ENCODE measurements at places on chromosomes 12 and 14.

DNA sequence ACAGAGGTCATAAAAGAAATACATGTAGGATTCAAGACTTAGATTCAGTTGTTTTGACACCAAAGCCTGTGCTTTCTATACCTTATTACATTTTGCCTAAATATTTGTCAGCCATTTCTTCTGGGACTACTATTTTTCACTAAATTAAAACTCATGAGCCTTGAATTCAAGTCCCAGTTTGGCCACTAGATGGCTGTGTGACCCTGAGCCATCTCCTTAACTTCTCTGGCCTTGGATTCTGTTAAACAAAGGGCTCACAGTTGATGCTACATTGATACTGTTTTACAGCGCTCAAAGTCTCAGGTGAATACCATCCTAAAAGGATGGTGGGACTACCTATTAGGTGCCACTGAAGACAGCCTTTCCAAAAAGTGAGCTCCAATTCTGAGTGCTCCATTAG, 39.6 kb upstream of the CCDC198 start:
- no peak for DNase-seq

DNA sequence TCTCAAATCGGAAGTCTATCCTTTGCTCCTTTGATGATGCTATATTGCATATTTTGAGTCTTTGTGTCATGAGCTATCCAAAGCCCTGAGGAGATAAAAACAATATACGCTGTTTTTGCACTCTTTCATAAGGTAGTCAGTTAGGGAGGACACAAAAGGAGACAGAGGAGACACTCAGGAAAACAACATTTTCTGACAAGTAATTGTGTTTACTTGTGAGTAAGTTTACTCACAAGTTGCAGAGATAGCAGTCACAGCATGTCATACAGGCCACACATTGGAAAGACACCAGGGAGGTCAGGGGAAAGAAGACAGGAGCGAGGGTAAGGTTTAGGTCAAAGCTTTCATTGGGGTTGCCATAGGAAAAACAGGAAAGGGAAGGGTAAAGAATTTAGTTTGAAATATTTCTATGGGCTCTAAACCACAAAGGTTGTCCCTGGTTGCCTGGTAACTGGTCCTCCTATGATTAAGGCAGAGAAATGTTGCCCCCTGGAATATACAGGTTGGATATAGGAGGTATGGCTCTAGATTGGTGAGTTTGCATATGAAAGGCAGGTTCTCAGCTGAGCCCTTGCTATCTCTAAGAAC, 7.4 kb upstream of the GABARAPL1 start:
- peak; percentile 84 for DNase-seq

GRCh38 chr12:47730341-47730744, 5.1 kb upstream of the ENDOU start:
- DNase-seq = peak; percentile 42

- DNase-seq = no peak
These were observed 104.7 kb downstream of the RFLNA start for GRCh38 chr12:124399622-124400021.

DNA sequence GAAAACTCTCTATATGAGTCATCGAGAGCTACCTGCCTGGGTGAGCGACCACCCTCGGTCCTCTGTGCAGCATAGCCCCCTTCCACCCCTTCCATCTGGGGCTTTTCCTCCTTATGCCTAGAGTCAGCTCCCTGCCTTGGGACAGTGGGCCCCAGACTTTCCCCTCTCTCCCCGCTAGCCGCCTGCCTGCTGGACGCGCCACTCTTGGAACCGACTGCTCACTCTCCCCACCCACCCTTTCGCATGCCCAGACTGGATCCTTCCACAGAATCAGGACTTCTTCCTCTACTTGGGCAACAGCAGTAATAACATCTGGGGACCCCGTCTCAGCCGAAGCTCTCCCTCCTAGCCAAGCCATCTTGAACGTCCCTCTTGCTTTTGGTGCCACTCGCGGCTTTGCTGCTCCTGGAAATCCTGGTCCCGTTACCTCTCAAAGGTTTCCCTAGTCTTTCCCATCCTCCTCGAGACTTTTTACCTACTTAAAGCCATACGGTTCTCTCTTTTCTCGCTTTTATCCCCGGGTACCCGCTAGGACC, 671 bp downstream of the ESYT1 start:
- DNase-seq = no peak

Measured in amniotic epithelial cell (primary cell).